Stimulated activated CD4-positive, alpha-beta T cell treated with anti-CD3 and anti-CD28 coated beads, Interleukin-15, amount 100 ng/mL, for 1 hour (primary cell): ENCODE measurements at places on chromosomes 16 and 17.

GRCh38 chr17:66446419-66446818, 144.0 kb downstream of the PRKCA start:
- no peak for DNase-seq

GRCh38 chr17:58195518-58196123, 3.1 kb downstream of the EPX start:
- no peak for DNase-seq

- DNase-seq = no peak
These were observed 69.6 kb upstream of the RCVRN start for GRCh38 chr17:9974448-9975381.

- no peak for DNase-seq
These were observed 43.4 kb upstream of the PRSS54 start for GRCh38 chr16:58338205-58338604.
